ENCODE measurements at places on chromosomes 16 and 17.

- no peak for DNase-seq
Observed at GRCh38 chr16:58866935-58867334, 132.8 kb upstream of the GOT2 start.

DNA sequence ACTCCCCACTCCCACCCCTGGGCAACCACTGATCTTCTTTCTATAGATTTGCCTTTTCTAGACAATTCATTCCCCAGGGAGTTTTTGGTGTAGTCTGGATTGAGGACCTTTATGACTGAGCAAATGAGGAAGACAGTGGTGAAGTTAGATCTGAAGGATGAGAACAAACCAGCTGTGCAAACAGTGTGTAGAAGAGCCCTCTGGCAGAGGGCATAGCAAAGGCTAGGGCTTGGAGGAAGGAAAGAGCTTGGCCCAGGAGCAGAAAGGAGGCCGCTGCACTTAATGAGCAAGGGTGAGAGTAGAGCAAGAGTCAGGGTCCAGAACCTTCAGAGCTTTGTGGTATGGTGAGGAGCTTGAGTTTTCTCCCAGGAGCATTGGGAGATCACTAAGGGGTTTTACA lies 352.7 kb downstream of the CA10 start:
- DNase-seq, result no peak

DNA sequence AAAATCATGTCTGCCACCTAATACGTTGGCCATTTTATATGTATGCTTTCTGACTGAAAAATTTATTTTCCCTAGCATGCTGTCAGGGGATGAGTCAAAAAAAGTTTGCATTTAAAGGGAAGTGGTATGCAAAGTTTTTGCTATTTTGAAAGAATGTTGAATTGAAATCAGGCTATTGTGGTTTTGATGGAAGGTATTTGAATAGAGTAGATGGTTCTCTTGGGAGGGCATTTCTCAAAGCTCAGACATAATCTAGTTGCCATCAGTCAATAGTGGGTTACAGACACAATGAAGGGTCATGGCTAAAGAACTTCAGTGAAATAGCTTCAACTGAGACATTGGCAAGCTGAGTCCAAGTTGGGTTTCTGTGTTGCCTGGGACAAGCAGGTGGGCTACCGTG lies 102.4 kb downstream of the MAP2K6 start:
- no peak for DNase-seq

DNA sequence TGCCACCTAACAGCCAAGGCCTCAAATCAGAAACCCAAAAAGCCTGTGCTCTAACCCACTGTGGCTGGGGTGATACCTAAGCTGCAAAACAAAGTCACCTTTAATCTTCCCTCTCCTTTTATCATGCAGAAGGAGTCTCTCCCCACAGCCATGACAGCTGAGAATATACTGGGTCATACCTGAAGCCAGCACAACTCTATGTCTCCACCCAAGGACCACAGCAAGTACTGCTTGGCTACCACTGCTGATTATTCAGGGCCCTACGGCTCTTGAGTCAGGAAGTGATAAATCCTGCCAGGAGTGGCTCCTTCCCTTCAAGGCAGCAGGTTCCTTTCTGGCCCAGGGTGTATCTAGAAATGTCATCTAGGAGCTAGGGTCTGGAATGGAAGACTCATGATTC lies 151.5 kb upstream of the TOM1L1 start:
- no peak for DNase-seq

GRCh38 chr17:1212946-1213345 lies 33.2 kb upstream of the ABR start:
- DNase-seq, result no peak

DNA sequence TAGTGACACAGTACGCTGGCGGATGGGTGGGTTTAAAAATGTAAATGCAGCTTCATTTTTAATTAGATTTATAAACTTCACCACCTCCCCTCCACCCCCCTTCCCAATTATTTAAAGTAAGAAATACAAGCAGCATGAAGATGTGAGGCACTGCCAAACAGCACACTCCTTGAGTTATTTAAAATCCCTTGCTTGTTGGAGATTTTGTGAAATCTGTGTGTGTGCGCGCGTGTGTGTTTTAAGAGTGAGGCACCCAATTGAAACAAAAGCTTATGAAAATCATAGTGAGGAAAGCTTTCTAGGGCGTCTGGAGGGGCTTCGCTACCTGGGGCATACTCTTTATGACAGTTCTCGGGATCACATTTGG lies 219.6 kb upstream of the IRX3 start:
- no peak for DNase-seq

- no peak for DNase-seq
Observed at GRCh38 chr16:82671741-82672140, 45.0 kb downstream of the CDH13 start.

DNA sequence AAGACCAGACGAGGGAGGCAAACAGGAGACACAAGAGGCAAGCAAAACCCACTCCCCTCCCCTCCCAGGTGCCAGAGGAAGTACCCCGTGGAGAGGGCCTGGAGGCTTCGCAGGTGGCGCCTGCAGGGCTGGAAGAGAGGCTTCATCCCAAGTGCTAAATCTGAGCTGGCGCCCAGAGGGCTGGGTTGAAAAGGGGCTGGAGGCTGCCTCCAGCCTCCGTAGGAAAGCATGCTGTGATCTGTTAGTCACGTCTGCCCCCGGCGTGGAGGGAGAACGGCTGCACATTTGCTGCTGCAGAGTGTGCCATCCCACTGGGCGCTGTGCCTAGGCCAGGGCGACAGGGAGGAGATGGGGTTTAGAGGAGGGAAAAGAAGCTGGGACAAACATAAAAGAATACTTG lies 16.9 kb downstream of the RPH3AL start:
- DNase-seq, result no peak

- no peak for DNase-seq
Observed at GRCh38 chr16:57998486-57998885, 2.0 kb downstream of the ZNF319 start.

- DNase-seq, result no peak
Observed at GRCh38 chr16:84068041-84068440, 25.4 kb upstream of the SLC38A8 start.

- DNase-seq, result no peak
Observed at GRCh38 chr16:85436207-85436606, 176.9 kb upstream of the GSE1 start.

DNA sequence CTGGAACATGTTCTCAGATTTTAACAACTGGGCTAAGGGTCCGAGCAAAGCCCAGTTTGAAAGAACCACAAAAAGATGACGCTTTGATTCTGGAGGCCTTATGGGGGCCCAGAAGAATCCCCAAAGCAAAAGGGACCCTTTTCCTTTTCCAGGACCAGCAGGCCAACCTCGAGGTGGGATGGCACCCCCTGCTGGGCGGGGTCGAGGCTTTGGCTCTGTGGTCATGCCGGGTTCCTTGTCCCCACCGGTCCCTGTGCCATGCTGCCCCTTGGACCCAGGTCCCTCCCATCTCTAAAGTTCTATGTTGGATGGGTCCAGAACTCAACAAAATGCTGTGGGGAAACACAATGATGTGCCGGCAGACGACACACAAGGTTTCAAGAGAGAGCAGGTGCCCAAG lies 30.9 kb downstream of the TMEM204 start:
- no peak for DNase-seq

All from hematopoietic multipotent progenitor cell treated with erythropoietin and hydrocortisone succinate and interleukin-3 and kit ligand, for 17 days (in vitro differentiated cells).